ENCODE measurements at places on chromosomes 4 and X. TPM values are rescaled to one million over a fixed set of nuclear protein-coding genes. Genes with fewer than 3 reads are reported as not detected.

DNA sequence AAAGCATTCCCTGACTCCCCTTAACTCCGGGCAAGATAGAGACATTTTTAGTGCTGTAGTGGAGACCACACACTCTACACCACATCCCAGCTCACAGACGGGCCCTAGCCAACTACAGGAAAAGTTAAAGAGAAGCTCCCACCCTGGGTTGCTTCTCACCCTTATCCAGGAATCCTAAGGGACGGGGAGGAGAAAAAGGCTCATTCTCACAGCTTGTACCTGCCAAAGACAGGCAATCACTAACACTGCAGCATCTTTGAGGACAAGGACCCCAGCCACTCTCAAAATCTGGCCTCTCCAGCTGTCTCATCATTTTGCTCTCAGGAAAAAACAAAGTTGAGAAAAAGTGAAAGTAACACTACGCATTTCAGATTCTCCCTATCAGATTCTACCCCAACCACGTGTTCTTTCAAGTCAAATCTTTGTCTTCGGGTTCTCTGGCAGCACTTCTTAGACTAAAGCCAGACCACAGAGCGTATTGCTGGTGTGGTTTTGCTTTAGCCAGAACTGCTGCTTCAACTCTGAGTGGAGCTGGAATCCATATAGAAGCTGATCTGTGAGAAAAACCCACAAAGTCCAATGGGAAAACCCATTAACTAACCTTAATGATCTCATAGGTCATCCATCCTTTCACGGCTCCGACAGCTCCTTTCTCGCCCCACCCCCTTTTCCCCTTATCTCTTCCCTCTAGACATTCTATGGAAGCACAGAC is 605.9 kb upstream of the DIPK2B start:
- H3K4me3 ChIP-seq: peak overlapping the region; percentile 68
- H3K27ac ChIP-seq: peak overlapping the region; percentile 84
- peaks cover 93% of the 10 kb centered on the region for H3K4me1 ChIP-seq
- H3K36me3 ChIP-seq: peaks cover 11% of the 10 kb centered on the region

- H3K4me1 ChIP-seq: peaks cover 25% of the 10 kb centered on the region
- H3K27ac ChIP-seq: no peak overlapping the region
- H3K4me3 ChIP-seq: no peak overlapping the region
- H3K36me3 ChIP-seq: no peaks in the 10 kb centered on the region
- H3K27me3 ChIP-seq: peaks cover 61% of the 10 kb centered on the region
Measured at GRCh38 chrX:120305531-120306141, 5.6 kb downstream of the TMEM255A start.

Gene MAPK10
- total RNA-seq: 0.49 TPM

Gene SGMS2
- 0.22 TPM for total RNA-seq

Gene AFF2
- total RNA-seq: 2.8 TPM

Gene SMIM10L2A
- total RNA-seq: 0.44 TPM

Measured in activated T-cell treated with anti-CD3 and anti-CD28 coated beads, Interleukin-2, amount 50 U/mL, for 72 hours (primary cell).